ENCODE measurements at places on chromosomes 1 and 21.

DNA sequence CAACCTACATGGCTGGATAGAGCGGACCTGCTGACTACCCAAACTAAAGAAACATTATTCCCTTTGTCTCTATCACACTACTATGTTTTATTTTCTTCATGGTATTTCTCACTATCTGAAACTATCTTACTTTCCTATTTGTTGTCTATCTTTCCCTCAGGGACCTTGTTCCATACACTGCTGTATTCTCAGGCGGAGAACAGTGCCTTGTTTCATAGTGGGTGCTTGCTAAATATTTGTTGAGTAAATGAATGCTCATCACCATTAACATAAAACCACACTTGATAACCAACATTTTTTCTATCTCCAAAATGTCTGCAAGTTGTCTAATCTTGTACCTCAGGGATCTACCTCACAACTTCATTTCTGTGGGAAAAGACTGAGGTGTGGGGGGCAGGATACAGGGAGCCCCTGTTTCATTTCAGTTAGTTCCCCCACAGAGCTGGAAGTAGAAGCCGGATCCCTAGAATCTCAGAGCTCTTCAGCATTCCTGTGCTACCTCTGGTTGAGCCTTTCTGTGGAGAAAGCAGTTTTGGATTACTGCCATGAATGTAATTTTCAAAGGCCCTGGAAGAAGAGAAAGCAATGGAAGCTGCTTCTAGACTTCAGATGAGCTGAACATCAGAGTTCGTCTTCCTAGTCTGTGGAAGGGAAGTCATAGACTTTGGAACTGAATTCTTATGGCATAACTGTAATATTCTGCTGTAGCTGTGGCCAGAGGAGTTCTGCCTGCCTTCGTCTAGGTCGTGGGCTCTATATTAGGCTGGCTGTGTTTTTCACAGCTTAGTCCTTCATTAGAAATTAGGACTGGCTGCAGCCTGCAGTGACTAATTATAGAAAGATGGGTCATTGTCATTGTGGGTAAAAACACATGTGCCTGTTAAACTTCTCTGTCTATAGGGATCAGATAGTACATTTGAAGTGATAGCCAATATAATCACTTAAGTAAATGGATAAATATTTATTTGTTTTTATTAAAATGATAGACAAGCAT is 293.2 kb upstream of the SGIP1 start:
- H3K36me3 ChIP-seq: no peaks in the 10 kb centered on the region
- no peak overlapping the region for H3K4me3 ChIP-seq
- H3K27me3 ChIP-seq: peaks cover 10% of the 10 kb centered on the region
- no peaks in the 10 kb centered on the region for H3K4me1 ChIP-seq
- DNase-seq: no peak

GRCh38 chr21:36788120-36788638 is 89.3 kb downstream of the SIM2 start:
- no peak for DNase-seq
- H3K4me3 ChIP-seq: no peak overlapping the region
- H3K4me1 ChIP-seq: no peaks in the 10 kb centered on the region
- H3K27ac ChIP-seq: no peak overlapping the region

GRCh38 chr1:31626223-31627207 is 9.0 kb downstream of the HCRTR1 start:
- H3K4me1 ChIP-seq: peaks cover 49% of the 10 kb centered on the region
- no peaks in the 10 kb centered on the region for H3K27me3 ChIP-seq
- peak; percentile 39 for DNase-seq
- peaks cover 25% of the 10 kb centered on the region for H3K36me3 ChIP-seq
- H3K27ac ChIP-seq: peak overlapping the region; percentile 83

GRCh38 chr1:110976089-110976488 is 12.4 kb upstream of the LRIF1 start:
- no peak overlapping the region for H3K4me3 ChIP-seq
- DNase-seq: no peak
- no peak overlapping the region for H3K27ac ChIP-seq

All from tibial artery (tissue), 4 donors.